ENCODE measurements at places on chromosomes 7 and 10.

DNA sequence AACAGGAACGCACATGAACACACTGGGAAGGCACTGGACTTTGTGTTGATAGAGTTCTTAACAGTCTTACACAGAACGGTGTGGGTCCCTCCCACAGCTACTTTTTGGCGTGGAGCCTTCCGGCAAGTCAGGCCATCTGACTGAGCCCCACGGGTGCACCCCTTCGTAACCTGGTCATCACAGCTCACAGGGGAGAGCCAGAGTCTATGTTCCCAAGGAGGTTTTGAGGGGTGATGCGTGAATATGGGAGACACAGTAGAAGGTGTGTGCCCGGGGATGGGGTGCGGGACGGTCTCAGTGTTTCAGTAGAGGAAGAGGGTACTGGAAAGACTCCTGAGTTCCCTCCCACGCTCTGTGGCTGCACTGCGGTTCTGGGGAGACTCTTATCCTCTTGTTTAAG is 291.7 kb downstream of the DNAJB6 start:
- DNase-seq, result no peak

- no peak for DNase-seq
These were observed 67.1 kb upstream of the DUSP5 start for GRCh38 chr10:110430340-110431273.

DNA sequence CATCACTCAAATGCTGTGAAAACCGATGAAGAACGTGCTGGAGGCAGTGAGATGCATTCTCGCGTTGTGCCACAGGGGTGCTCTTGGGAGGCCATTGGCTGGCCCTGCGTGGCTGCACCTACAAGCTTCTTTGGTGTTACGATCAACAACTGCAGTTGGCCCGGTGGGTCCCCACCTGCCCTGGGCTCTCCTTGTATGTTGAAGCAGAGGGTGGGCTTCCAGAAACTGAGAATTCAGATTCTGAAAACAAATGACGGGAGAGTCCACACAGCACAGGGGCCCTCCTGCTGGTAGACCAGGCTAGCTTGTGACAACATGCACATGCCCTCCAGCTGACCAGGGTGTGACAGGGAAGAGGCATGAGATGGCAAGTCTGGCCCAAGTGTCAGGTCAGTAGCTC is 23.7 kb upstream of the DDC start:
- no peak for DNase-seq

- DNase-seq, result no peak
These were observed 73.5 kb upstream of the VIPR2 start for GRCh38 chr7:159218170-159218569.

GRCh38 chr7:29527505-29528108 is 36.0 kb upstream of the PRR15 start:
- DNase-seq, result no peak

DNA sequence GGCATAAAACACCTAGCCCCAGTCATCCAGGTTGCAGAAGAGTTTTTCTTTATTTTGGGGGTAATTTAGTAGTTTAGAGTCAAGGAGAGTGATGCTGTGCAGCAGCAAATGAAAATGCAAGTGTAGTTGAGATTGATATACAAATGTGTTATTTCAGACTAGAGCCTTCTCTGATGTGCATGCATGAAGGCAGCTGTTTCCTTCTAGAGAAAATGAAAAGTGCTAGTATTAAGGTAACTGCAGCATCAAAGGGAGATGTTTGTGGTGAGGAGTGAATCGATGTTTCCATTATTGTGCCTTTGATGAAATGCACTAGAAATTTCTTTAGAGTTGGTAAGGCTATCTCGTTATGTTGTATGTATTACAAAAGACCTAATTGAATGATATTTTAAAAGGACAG is 339.3 kb downstream of the SORCS3 start:
- no peak for DNase-seq

GRCh38 chr10:46318799-46319198 is 32.0 kb downstream of the ANTXRL start:
- DNase-seq, result no peak

DNA sequence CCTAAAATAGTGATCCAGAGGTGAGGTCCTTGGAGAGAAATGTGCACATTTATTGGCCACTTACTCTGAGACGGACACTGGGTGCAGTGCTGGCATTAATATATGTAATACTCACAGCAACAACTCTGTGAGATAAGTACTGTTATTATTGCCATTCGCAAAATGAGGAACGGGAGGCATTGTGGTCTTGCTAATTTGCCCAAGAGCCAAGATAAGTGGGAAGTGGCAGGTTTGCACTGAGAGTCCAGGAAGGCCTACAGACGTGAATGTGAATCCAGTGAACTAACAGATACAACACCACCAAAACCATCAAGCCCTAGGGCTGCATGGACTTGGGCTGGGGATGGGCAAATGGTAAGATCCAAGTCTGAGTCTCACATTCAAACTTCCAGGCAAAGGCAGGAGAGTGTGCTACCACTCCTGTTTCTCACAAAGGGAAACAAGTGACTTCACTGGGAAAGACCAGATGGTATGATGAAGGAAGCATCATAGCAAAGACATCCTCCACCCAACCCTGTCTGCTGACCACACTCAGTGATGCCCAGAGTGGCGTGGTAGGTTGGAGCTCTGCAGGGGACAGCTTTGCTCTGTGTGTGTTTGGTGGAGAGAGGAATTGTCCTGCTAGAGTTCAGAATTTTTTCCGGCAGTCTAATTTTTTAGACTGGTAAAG is 19.2 kb downstream of the TMEM273 start:
- peak; percentile 3 for DNase-seq

DNA sequence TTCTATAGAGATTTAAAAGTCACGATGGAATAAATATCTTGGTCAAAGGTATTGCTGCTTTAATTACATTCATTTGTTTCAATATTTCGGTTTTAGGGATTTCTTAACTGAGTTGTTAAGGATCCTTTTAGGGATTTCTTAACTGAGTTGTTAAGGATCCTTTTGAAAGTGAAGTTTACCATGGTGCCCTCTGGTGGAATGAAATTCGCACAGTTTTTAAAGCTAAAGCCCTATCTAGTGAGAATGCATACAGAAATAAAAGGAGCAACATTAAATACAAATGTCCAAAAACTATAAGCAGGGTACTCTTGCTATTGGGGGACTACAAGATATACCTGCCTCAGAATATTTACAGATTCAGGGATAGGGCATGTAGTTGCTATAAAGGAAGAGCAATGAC is 193.7 kb downstream of the RNLS start:
- DNase-seq, result no peak

DNA sequence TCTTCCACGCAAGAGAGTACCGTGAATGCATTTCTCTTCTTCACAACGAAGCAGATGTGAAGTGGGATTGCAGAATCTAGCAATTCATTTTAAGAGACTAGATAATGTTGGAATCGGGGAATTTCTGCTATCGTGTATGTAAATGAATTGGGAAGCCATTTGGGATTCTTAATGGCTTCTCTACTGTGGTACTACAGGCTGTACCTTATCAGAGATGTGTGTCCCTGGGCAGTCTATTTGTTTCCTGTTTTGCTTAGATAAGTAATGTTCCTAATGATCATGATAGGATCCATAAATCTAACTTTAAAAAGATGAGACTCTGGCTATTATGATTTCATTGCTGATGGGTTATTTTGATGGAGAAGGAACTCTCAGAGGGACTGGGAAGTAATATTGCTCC is 320.6 kb downstream of the REEP3 start:
- no peak for DNase-seq

- DNase-seq, result no peak
These were observed 181.2 kb upstream of the ITGB1 start for GRCh38 chr10:33139181-33139646.

- DNase-seq, result no peak
These were observed 245.5 kb upstream of the NRP1 start for GRCh38 chr10:33579996-33580395.

DNA sequence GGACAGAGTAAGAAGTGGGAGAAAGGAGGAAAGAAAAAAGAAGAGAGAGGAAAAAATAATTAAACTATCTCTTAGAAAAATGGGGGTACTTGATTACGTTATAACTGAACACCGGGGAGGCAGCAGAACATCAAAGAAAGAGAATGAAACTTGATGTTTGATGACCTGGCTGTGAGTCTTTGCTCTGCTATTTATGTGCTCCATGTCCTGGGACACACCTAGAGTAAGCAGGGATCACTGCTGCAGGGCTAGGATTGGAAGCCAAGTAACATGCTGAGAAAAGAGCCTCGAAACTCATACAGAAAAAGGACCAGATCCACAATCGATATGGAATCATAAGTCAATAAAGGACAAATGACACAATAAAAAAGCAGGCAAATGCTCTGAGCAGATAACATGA is 56.7 kb upstream of the COL13A1 start:
- DNase-seq, result no peak

DNA sequence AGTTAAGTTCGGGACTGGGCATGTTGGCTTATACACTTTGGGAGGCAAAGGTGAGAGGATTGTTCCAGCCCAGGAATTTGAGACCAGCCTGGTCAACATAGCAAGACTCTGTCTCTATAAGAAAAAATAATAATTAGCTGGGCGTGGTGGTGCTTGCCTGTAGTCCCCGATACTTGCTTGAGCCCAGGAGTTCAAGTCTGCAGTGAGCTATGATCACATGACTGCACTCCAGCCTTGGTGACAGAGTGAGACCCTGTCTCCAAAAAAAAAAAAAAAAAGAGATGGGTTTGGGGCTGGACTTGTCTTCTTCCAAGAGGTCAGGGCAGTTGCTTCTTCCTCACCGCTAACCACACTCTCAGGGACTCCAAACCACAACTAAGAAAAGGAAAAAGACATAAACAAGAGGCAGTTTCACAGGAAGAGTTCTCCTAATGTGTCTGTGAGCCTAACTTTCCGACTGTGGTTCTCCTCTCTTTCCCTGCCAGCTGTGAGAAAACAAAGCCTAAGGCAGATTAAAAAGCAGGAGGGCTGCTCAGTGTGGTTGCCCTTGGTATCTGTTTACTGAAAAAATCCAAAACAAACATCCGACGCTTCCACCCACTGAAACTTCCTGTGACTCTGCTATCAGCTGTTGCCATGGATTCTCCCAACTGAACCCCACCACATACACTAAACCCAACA is 2.4 kb upstream of the SERPINE1 start:
- DNase-seq, result peak; percentile 20
